ENCODE measurements at places on chromosomes 7 and 10. TPM values are rescaled to one million over a fixed set of nuclear protein-coding genes. Genes with fewer than 3 reads are reported as not detected.

- H3K27me3 ChIP-seq: no peaks in the 10 kb centered on the region
- no peaks in the 10 kb centered on the region for H3K36me3 ChIP-seq
- H3K4me1 ChIP-seq: peaks cover 5% of the 10 kb centered on the region
- H3K27ac ChIP-seq: no peak overlapping the region
- no peak overlapping the region for H3K4me3 ChIP-seq
- DNase-seq: no peak
These were observed 56.4 kb downstream of the CYCS start for GRCh38 chr7:25068502-25069213.

DNA sequence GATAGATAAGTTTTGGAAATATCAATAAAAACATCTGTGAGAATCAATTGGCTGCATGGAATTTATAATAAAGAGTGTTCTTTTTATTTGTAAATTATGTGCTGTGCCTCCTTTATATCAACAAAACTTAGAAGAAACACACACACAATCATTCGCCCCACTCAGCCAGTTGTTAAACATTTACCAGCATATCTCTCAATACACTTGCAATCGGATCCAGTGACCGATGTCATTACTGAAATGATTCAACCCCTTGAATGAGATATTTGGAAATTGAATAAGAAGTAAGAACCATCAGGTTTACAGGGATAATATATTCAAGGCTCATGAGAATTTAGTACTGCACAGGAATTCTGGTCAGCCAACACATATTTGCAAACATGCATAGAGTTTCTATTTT lies 35.6 kb downstream of the TAF3 start:
- peaks cover 29% of the 10 kb centered on the region for H3K36me3 ChIP-seq
- DNase-seq: no peak
- H3K4me1 ChIP-seq: peaks cover 21% of the 10 kb centered on the region
- H3K4me3 ChIP-seq: no peak overlapping the region

Gene COL17A1
- not detected for total RNA-seq

Gene HOXA10
- total RNA-seq: not detected

- no peaks in the 10 kb centered on the region for H3K27me3 ChIP-seq
- H3K4me1 ChIP-seq: peaks cover 18% of the 10 kb centered on the region
- H3K27ac ChIP-seq: peak overlapping the region; percentile 99
- H3K36me3 ChIP-seq: peaks cover 26% of the 10 kb centered on the region
- H3K4me3 ChIP-seq: peak overlapping the region; percentile 93
These were observed 534 bp upstream of the ACBD5 start for GRCh38 chr10:27241010-27241651.

Gene ANLN
- 44.6 TPM for total RNA-seq

GRCh38 chr10:30984563-30985328 lies 46.9 kb downstream of the ZNF438 start:
- H3K4me1 ChIP-seq: peaks cover 8% of the 10 kb centered on the region
- no peak overlapping the region for H3K27ac ChIP-seq
- DNase-seq: no peak
- H3K36me3 ChIP-seq: peaks cover 5% of the 10 kb centered on the region
- H3K4me3 ChIP-seq: no peak overlapping the region

Gene AZGP1
- not detected for total RNA-seq

GRCh38 chr10:11018855-11019631 lies 1.4 kb downstream of the CELF2 start:
- peaks cover 77% of the 10 kb centered on the region for H3K27me3 ChIP-seq
- peak overlapping the region; percentile 76 for H3K4me3 ChIP-seq
- H3K27ac ChIP-seq: peak overlapping the region; percentile 12
- no peaks in the 10 kb centered on the region for H3K36me3 ChIP-seq
- DNase-seq: no peak

DNA sequence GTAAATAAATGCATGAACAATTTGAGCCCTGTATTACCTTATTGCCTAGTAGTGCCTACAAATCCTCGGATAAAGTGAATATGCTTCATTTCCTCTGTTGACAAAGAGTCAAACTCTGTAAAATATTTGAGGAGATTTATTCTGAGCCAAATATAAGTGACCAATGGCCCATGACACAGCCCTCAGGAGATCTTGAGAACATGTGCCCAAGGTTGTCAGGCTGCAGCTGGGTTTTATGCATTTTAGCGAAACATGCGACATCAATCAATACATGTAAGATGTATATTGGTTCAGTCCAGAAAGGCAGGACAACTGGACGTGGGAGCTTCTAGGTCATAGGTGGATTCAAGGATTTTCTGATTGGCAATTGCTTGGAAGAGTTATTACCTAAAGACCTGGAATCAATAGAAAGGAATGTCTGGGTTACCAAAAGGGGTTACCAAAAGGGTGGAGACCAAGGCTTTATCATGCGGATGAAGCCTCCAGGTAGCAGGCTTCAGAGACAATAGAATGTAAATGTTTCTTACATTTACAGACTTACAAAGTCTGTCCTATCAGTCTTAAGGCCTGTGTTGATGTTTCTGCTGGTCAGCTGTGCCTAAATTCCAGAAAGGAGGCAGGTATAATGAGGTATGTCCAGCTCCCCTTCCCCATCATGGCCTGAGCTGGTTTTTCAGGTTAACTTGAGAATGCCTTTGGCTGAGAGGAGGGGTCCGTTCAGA lies 220.1 kb upstream of the FZD1 start:
- no peaks in the 10 kb centered on the region for H3K27me3 ChIP-seq
- H3K4me3 ChIP-seq: no peak overlapping the region
- H3K27ac ChIP-seq: no peak overlapping the region
- H3K4me1 ChIP-seq: no peaks in the 10 kb centered on the region
- DNase-seq: no peak
- H3K36me3 ChIP-seq: no peaks in the 10 kb centered on the region

GRCh38 chr7:20228654-20229053 lies 11.5 kb upstream of the MACC1 start:
- no peak overlapping the region for H3K4me3 ChIP-seq
- peaks cover 10% of the 10 kb centered on the region for H3K27me3 ChIP-seq
- H3K36me3 ChIP-seq: no peaks in the 10 kb centered on the region

GRCh38 chr7:50227726-50228125 lies 76.8 kb upstream of the IKZF1 start:
- DNase-seq: no peak
- H3K36me3 ChIP-seq: peaks cover 21% of the 10 kb centered on the region
- no peaks in the 10 kb centered on the region for H3K27me3 ChIP-seq
- peak overlapping the region; percentile 90 for H3K27ac ChIP-seq
- peaks cover 39% of the 10 kb centered on the region for H3K4me1 ChIP-seq

DNA sequence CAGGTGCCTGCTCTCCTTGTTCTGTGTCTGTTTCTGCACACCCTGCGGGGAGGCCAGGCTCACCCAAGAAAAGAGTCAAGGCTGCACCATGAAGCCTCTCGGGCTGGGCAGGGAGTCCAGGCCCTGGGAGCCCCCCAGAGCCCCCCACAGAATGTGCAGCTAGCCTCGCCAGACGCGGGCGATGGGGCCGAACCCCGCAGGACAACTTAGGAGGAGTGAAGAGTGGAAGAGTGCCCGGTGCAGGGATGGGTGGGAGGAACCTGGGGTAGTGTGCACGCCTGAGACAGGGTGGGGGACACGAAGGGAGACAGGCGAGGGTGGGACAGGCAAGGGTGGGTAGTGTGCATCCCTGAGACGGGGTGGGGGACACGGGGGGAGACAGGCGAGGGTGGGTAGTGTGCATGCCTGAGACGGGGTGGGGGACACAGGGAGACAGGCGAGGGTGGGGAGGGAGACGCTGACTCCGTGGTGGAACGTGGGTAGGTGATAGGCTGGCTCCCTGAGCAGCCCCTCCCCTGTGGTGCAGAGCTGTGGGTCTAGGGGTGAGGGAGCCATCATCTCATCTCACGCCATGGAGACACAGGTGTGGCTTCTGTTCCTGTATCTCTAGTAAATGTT lies 615.4 kb downstream of the DNAJB6 start:
- H3K27ac ChIP-seq: no peak overlapping the region
- no peaks in the 10 kb centered on the region for H3K36me3 ChIP-seq
- H3K27me3 ChIP-seq: no peaks in the 10 kb centered on the region
- no peaks in the 10 kb centered on the region for H3K4me1 ChIP-seq
- no peak for DNase-seq

GRCh38 chr7:37117292-37117691 lies 331.4 kb downstream of the ELMO1 start:
- DNase-seq: no peak
- H3K36me3 ChIP-seq: peaks cover 43% of the 10 kb centered on the region
- no peak overlapping the region for H3K4me3 ChIP-seq
- H3K4me1 ChIP-seq: peaks cover 46% of the 10 kb centered on the region
- no peaks in the 10 kb centered on the region for H3K27me3 ChIP-seq

- DNase-seq: no peak
- H3K4me3 ChIP-seq: no peak overlapping the region
- no peaks in the 10 kb centered on the region for H3K36me3 ChIP-seq
These were observed 22.4 kb downstream of the CDH23 start for GRCh38 chr10:71419002-71419540.

DNA sequence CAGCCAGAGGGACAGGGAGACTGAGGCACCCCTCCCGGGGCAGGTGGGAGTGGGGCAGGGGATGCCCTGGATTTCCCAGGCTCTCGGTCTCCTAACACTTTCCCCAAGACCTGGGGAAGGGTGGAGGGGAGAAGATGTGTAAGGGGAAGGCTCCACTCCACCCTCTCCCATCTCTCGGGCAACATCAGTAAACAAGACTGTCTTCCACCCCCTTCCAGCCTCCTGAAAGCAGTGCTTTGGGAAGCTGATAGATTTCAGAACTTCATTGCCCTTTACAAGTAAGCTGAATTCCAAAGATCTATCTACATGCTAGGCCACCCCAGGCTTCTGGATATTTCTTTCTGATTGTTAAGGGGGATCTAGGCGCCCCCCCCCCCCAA lies 3.7 kb downstream of the FLNC start:
- no peaks in the 10 kb centered on the region for H3K36me3 ChIP-seq
- H3K4me1 ChIP-seq: peaks cover 12% of the 10 kb centered on the region
- no peak overlapping the region for H3K27ac ChIP-seq
- no peak overlapping the region for H3K4me3 ChIP-seq
- H3K27me3 ChIP-seq: peaks cover 27% of the 10 kb centered on the region

Measured in activated naive CD8-positive, alpha-beta T cell treated with anti-CD3 and anti-CD28 coated beads for 36 hours (primary cell).